ENCODE measurements at places on chromosomes 3 and 15.

DNA sequence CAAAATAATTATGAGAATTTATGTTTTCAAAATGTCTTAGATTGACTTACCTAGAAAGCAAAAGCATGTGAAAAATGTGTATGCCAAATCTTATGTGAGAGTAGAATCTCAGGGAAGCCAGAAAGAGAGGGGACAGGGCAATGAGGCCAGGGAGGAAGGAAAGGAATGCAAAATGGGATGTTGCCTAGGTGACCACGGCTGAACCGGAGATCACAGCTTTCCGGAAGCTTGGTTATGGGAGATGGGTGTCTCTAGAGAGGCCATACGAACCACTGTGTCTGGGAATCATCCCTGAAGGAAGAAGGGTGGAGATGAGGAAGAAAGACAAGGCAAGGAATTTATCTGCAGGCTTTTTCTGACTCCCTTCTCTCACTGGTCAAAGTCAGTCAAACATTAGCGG, 76.0 kb downstream of the SUCLG2 start:
- no peaks in the 10 kb centered on the region for H3K4me1 ChIP-seq
- H3K27ac ChIP-seq, result no peak overlapping the region
- H3K36me3 ChIP-seq, result no peaks in the 10 kb centered on the region
- no peak overlapping the region for H3K4me3 ChIP-seq

DNA sequence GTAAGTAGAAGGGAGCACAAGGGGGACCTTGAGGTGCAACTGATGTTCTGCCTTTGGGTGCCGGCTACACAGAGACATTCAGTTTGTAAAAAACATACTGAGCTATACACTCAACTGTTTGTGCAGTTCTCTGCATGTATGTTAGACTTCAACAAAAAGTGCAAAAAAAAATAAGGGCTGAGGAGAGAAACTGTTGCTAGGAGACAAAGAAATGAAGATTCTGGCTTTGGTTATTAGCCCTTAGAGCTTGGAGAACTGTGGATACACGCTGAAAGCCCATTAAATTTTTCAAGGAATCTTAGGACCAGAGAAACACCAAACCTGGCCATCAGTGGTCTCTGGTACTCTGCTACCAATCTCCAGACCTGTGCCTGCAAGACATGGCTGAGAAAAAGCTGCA, 207.6 kb upstream of the NSMCE3 start:
- no peak for DNase-seq
- no peaks in the 10 kb centered on the region for H3K36me3 ChIP-seq
- no peak overlapping the region for H3K4me3 ChIP-seq
- no peak overlapping the region for H3K27ac ChIP-seq
- H3K27me3 ChIP-seq, result peaks cover 4% of the 10 kb centered on the region

- no peak for DNase-seq
- peaks cover 15% of the 10 kb centered on the region for H3K27me3 ChIP-seq
- no peaks in the 10 kb centered on the region for H3K36me3 ChIP-seq
- H3K4me1 ChIP-seq, result no peaks in the 10 kb centered on the region
- H3K27ac ChIP-seq, result no peak overlapping the region
Measured at GRCh38 chr3:114234745-114235144, 2.6 kb downstream of the ZNF80 start.

DNA sequence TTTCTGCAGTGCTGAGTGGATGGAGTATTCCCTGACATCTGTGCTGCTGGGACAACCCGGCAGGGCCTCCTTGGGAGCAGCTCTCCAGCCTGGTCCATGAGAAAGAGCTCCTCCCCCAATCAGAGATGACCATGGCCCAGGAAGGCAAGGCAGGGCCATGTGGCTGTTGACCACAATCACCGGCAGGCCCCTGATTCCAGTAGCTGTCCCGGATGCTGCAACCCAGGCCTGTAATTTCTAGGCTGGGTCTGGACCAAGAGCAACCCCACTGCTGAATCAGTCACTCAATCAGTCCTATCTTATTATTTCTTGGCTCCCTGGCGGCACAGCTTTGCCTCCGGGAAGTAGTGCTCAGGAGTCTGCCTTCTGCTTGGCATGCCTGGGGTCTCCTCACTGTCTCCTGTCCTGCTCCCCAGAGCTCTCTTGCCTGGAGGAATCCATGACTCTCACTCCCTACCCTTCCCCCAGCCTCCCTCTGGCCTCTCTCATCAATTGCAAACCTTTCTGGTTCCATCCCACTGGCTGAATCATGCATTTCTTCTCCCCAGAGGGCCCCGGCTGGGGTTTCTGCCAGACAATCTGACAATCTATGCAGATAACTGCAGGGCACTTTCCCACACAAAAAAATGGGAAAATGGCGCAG, 32.6 kb upstream of the ITGA11 start:
- no peak overlapping the region for H3K4me3 ChIP-seq
- H3K4me1 ChIP-seq, result no peaks in the 10 kb centered on the region
- H3K27me3 ChIP-seq, result no peaks in the 10 kb centered on the region
- no peaks in the 10 kb centered on the region for H3K36me3 ChIP-seq
- no peak overlapping the region for H3K27ac ChIP-seq

DNA sequence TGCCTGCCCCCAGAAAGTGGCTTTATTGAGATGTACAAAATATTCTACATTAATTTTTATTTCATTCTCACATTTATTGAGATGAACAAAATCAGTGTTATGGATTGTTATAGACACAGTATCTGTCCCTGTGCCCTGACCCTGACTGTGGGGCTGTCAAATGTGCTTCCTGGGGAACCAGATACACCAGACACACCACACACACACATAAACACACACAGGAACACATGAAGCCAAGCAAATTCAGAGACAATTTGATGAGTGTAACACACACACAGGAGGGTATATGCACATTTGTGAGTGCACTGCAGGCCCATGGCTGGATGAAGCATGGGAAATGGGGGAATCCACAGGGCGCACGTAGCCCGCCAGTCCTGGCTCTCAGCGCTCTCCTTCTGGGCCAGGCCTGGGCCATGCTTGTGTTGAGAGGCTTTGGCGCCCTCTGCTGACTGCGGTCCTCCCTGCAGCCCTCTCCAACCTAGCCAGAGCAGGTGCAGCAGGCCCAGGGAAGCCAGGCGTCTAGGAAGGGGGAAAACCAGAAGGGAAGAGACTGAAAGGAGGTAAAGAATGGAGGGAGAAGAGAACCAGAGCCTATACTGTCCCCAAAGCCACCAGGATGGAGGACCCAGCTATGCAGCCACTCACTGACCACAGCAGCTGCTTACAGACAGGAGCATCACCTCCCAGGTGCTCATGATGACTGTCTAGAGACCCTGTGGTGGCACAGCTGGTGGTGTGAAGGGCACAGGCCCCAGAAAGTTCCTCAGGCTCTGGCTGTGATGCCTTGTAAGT, 18.0 kb upstream of the LOXL1 start:
- H3K36me3 ChIP-seq, result no peaks in the 10 kb centered on the region
- H3K4me3 ChIP-seq, result no peak overlapping the region
- no peak overlapping the region for H3K27ac ChIP-seq
- peak; percentile 42 for DNase-seq
- H3K27me3 ChIP-seq, result no peaks in the 10 kb centered on the region
- peaks cover 6% of the 10 kb centered on the region for H3K4me1 ChIP-seq

DNA sequence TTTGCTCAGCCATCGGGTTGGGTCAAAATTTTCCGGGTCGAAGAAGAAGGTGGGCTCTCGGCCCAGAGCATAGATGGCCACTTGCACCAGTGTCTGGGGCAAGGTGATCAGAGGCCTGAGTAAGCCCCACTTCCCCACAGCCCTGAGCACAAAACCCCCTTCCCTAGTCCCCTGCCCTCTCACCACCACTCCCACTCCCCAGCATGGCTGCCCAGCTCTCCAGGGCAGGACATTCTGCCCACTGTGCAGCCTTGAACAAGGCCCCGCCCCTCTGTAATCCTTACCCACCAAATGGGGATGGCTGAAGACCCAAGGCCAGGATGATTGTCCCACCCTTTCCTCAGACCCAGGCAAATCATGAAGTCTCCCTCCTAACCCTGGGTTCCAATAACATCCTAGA, 28.8 kb downstream of the CYP11A1 start:
- H3K36me3 ChIP-seq, result no peaks in the 10 kb centered on the region
- H3K4me1 ChIP-seq, result no peaks in the 10 kb centered on the region
- peaks cover 44% of the 10 kb centered on the region for H3K27me3 ChIP-seq
- H3K4me3 ChIP-seq, result no peak overlapping the region
- H3K27ac ChIP-seq, result no peak overlapping the region
